Naive thymus-derived CD8-positive, alpha-beta T cell (primary cell): ENCODE measurements at places on chromosomes 2 and 18. TPM values are rescaled to one million over a fixed set of nuclear protein-coding genes. Genes with fewer than 3 reads are reported as not detected.

- no peak for DNase-seq
Observed at GRCh38 chr2:239392072-239392357, 8.8 kb downstream of the HDAC4 start.

Gene UGT1A5
- not detected for total RNA-seq

GRCh38 chr2:146523196-146523595 lies 1321.6 kb upstream of the ACVR2A start:
- no peak for DNase-seq

- no peak for DNase-seq
Observed at GRCh38 chr2:72765997-72766609, 59.7 kb downstream of the EXOC6B start.

Gene RSAD2
- 4.3 TPM for total RNA-seq

Gene ANKRD30BL
- total RNA-seq: 0.39 TPM

Gene ZNF396
- total RNA-seq: 7.3 TPM

GRCh38 chr18:1488394-1488793 lies 583.7 kb downstream of the ADCYAP1 start:
- no peak for DNase-seq

- DNase-seq: no peak
Observed at GRCh38 chr2:52054824-52055223, 1022.9 kb upstream of the NRXN1 start.

DNA sequence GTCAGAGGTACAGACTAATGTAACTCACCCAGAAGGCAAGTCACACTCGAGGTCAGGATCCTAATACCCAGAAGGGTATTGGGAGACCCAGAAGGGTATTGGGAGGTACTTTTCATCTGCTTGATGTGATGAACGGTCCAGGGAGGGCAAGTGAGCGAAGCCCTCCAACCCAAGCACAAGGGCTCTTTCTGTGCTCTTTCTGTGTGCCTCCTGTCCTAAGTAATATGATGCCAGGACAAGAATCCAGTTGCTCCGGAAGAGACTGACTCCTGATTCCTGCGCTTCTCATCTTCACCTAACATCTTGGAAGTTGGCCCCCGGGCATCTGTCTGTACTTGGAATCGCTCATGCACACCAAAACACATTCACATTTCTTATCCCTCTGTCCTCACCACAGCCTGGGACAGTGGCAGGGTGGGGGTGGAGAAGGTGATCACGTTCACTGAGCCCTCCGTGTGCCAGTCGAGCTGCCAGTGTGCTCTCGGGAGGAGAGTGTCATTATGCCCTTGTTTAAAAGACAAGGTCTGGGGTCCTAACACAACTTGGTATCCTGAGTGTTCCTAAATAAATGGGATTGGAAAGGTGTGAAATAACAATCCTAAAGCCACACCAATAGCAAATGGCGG lies 17.1 kb downstream of the GYPC start:
- no peak for DNase-seq

- no peak for DNase-seq
Observed at GRCh38 chr2:163877316-163877715, 141.5 kb upstream of the FIGN start.

DNA sequence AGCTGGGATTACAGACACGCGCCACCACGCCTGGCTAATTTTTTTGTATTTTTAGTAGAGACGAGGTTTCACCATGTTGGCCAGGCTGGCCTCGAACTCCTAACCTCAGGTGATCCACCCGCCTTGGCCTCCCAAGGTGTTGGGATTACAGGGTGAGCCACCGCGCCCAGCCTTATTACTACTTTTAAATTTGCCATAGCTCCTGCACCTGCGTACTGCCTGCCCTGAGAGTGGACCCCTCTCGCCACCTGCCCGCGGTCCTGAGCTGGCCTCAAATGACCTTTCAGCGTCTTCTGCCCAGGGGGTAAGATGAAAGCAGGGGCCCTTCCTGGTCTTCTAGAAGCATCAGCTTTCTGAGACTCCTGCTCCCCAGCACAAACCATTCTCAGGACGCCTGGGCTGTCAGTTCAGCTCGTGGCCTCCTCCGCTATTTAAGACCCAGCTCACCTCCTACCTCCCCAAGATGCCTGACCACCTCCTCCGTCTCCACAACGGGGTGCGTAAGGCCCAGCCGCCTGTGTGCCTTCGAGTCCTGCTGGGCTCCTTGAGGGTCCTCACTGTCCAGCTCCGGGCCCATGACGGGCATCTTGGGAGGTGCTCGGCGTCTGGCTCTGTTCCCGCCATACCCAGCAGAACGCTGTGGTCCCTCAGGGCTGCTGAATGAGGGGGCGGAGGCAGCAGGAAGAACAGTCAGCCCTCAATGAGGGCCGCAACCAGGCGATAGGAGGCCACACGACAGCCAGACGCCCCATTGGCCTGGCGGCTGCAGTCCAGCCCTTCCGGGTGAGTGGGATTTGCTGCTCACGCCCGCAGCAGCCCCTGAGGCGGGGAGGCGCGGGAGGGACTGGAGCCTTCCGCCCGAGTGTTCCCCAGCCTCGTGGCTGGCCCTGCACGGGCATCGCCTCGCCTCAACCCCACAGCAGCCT lies 266.6 kb downstream of the TFCP2L1 start:
- no peak for DNase-seq

DNA sequence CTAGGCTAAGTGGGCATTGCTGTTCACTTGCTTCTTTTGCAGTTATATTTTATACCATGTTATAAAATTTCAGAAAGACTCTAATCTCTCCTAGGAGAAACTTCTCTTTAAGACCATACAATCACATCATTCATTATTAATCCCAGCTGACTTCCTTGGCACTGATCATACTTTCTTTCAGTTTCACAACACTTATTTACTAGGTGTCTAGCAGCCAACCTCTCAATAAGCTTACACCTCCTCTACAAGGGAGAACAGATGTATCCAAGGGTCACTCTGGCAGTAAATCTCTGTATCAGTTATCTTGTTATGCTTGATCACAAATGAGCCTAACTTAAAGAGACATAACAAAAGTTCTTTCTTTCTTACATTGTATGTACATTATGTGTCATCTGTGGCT lies 69.8 kb upstream of the EPB41L5 start:
- no peak for DNase-seq

GRCh38 chr18:54606835-54607212 lies 15.8 kb downstream of the DYNAP start:
- no peak for DNase-seq

- no peak for DNase-seq
Observed at GRCh38 chr2:168394262-168394661, 61.8 kb upstream of the CERS6 start.

DNA sequence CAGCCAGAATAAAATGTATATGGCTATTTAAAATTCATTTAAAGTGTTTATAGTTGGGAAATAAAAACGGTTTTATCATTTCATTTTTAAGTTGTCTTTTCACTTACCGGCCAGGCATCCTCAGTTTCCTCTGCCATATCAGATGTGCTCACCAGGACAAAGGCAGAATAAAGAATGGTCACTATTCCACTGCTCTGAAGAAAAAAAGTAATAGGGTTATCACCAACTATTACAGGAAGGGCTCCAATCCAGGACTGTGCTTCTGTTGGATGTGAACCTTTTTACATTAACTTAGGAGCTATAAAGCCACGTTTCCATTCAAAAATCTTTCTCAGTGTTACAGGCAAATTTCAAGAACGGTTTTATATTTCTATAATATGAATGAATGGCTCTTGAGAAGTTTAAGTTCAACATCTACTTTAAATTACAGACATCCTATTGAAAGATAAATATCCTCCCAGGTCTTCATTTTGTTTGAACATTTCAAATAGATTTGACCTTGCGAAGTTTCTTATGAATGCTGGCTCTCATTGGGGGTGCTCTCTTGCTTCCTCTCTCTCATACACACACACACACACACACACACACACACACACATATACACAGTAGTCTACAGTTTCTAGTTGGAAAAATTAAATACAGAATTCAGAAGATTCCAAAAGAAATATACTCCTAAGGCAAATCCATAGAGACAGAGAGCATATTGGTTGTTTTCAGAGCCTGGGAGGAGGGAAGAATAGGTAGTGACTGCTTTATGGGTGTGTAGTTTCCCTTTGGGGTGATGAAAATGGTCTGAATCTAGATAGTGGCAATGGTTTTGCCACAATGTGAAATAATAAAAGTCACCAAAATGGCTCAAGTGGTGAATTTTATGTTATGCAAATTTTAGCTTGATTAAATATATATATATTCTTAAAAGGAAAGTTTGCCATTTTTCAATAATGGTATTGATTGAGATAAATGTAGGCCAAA lies 2.9 kb upstream of the SLC40A1 start:
- DNase-seq: no peak

DNA sequence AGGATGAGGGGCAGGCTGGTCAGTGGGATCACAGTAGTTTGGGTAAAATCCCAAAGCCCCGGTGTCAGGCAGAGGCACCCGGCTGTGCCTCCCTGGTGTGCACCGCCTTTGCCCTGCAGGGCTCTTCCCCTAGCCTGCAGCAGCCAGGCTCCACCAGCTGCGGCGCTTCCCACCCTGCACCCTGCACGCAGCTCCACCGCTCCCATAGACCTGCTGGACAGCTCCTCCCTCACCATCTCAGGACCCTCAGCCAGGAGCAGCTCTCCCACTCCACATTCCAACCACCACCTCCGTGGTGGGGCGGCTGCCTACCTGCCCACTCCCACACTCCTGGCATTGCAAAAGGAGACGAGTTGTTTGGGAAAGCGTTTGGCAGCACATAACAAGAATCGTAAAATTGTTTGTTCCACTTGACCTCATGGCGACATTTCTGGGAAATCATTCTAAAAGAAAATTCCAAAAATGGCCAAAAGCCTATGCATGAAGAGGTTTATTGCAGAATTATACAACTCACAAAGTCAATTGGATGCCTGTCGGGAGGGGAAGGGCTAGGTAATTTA lies 287.4 kb upstream of the HDAC4 start:
- no peak for DNase-seq

GRCh38 chr2:102915128-102915527 lies 153.3 kb downstream of the TMEM182 start:
- no peak for DNase-seq

DNA sequence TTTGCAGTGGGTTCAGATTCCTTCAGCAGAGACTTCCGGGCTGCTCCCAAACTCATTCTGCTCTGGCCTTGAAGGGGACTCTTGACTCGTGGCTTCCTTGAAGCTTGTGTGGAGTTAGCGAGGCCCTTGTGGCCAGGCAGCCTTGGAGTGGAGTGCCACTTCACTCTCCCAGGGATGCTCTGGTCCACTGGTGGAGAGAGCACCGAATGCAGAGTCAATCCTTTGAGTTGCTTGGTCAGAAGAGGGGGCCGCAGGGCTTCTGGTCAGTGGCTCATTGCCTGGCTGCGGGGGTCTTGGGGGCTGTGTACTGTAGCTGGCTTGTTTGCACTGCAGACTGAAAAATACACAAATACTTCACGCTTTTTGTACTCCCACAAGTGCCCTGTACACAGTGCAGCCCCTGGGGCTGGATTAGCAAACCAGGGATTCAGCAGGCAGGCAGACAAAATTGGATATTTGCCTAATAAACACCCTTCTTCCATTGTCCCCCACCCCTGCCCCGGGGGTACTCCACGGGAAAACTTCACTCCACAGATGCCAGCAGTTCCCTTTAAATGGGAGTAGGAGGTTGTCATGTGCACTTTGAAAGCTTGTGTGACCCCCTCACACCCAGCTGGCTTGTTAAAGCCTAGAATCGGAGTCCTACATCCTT lies 3.2 kb downstream of the GLI2 start:
- no peak for DNase-seq

GRCh38 chr2:84451579-84451978 lies 7.5 kb downstream of the SUCLG1 start:
- DNase-seq: no peak

Gene C2orf80
- not detected for total RNA-seq

DNA sequence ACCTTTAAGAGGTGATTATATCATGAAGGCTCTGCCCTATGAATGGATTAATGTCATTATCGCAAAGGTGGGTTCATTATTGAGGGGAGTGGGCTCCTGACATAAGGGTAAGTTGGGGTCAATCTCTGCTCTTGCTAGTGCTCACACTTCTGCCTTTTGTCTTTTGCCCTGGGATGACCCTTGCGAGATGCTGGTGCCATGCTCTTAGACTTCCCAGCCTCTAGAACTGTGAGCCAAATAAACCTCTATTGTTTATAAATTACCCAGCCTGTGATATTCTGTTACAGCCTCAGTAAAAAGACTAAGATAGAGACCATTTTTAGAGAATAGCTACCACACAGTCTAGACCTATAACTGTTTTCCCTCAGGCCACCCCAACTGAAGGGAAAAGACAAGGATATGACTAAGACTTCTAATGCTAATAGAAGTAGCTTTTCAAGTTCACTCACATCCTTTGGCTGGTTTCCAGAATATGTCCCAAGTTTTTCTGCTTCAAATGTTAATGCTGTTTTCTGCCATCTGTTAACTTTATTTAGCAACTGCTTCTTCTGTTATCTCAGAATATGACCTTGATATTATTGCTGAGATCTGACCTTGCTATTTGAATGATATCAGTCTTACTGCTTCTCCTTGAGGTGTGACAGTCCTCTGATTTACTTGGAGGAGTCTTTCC lies 65.1 kb upstream of the STAM2 start:
- no peak for DNase-seq

DNA sequence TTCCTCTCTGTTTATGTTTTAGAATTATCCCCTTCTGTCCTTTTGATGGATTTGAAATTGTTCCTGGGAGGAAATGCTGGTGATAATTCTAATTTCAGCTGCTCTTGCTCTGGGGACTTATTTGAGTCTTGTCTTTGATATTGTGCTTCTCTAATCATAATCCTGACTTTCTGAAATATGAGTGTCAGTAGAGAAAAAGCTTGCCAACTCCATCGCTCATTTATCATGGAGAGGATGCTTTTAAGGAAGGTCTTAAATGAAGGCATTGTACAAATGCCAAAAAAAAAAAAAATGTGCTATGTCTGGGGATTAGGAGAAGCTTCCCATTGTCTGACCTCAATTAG lies 159.5 kb downstream of the NYAP2 start:
- no peak for DNase-seq

DNA sequence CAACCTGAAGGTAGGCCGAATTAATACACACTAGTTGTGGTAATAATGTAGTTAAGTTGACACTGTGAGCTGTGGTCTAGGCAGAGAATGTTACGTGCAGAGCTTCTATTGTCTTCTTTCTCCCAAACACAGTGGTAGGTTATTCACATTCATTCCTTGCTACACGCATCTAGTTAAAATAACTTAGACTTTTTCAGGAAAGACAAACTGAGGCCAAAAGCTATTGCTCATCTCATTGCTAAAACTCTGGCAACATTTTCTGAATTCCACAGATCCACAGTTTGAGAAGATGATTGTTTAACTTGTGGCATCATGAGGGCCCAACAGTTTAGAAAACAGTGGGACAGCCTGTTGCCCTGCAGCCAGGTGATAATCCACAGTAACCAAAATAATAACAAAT lies 850.4 kb upstream of the FSHR start:
- no peak for DNase-seq
